Karpas-422 (cell line): ENCODE measurements at places on chromosomes 2 and 18. TPM values are rescaled to one million over a fixed set of nuclear protein-coding genes. Genes with fewer than 3 reads are reported as not detected.

SAG gene
- total RNA-seq = not detected in 2 replicates

CLIP4 gene
- total RNA-seq = not detected in 2 replicates

CNNM4 gene
- 5.6 and 6.4 TPM in 2 replicates for total RNA-seq

RTP5 gene
- not detected in 2 replicates for total RNA-seq

NOTO gene
- total RNA-seq = not detected in 2 replicates

PAX8 gene
- total RNA-seq = 0.90 and 1.5 TPM in 2 replicates

ABCA12 gene
- not detected in 2 replicates for total RNA-seq

COLEC12 gene
- total RNA-seq = not detected in 2 replicates

C1QL2 gene
- not detected in 2 replicates for total RNA-seq

TPRKB gene
- 37.4 and 78.0 TPM in 2 replicates for total RNA-seq

POTEE gene
- total RNA-seq = 1.5 and 1.7 TPM in 2 replicates

GNAL gene
- not detected in 2 replicates for total RNA-seq

ABCG8 gene
- not detected in 2 replicates for total RNA-seq

TRMT61B gene
- 14.8 and 23.1 TPM in 2 replicates for total RNA-seq

SP5 gene
- total RNA-seq = not detected in 2 replicates

SNED1 gene
- 1.9 and 25.3 TPM in 2 replicates for total RNA-seq

CYBRD1 gene
- total RNA-seq = not detected in 2 replicates

UGT1A5 gene
- total RNA-seq = not detected in 2 replicates
